ENCODE measurements at places on chromosomes 4 and X.

- DNase-seq, result no peak
Measured at GRCh38 chr4:138634915-138635314, 380.7 kb upstream of the NOCT start.

DNA sequence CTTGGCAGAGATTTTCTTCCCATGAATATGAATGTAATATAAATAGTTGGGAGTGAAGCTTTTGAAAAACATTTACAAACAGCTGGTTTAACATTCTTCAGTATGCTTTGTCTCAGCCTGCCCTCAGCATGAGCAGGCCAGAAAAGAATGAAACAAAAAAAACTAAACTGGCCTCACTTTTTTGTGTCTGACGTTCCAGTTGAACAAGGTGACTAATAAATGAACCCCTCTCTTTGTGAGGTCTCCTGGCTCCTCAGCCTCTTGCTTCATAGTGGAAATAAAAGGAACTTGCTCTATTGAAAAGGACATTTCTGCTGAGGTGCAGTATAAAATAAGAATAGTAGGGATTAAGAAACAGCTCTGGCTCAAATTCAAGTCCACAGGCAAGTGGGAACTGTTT lies 9.4 kb downstream of the CHST7 start:
- DNase-seq, result no peak

DNA sequence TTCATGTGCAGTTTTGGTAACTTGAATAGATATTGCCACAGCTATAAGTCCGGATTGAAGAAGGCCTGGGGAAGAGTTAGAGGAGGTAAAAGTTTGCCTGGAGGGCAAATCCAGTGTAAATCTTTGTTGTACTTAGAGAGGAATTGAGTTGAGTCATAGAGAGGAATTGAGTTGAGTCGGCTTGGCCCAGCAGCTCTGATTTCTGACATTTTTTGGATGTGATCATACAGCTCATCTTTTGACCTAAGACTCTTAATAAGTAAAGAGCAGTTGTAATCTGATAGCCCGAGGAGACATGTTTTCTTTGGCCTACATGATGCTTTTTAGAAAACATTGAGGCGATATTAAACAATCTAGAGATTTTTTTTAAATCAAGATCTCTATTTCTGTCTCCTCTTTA lies 3.9 kb downstream of the KIT start:
- no peak for DNase-seq

- no peak for DNase-seq
Measured at GRCh38 chr4:106795326-106795725, 240.8 kb downstream of the DKK2 start.

DNA sequence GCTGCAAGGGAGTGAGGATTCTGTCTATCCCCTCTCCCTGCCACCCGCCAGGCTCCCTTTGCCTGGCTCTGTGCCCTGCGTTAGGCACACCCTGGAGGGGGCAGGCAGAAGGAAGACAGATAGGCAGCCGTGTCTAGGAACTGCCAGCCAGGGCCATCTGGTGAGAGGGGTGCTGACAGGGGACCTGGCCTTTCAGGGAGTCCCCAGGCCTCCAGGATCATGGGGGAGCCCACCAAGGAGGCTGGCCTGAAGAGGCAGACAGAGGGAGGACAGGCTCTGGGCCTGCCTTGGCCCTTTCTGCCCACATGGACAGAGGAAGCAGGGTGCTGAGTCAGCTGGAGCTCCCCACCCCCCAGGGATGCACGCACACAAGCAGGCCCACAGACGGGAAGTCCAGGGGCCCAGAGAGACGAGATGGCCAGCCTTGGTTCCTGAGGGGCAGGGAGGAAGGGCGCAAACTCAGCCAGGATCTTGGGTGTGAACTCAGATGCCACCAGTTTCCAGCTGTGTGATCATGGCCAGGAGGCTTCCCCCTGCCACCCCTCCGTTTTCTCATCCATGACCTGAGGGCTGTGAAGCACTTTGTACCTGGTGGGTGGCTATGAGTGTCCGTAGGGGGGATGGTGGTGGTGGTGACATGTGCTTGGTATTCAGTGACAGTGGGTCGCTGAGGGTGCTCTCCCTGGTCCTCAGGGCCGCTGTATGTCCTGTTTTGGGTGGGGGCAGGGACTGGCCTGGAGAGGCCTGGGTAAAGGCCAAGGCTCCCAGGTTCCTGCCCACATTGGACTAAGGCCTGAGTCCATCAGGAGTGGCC lies 1.8 kb downstream of the SH3BP2 start:
- DNase-seq, result no peak

DNA sequence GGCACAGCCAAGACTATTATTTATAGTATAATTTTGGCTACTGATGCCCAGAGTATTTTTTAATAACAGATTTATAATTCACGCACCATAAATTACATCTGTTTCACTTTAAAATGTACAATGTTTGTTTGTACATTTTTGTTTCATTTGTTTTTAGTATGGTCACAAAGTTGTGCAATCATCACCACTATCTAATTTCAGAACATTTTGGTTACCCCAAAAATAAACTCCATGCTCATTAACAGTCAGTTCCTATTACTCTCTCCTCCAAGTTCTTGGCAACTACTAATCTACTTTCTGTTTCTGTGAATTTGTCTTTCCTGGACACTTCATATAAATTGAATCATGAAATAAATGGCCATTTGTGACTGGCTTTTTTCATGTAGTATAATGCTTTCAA lies 176.7 kb downstream of the SH3BGRL start:
- no peak for DNase-seq

DNA sequence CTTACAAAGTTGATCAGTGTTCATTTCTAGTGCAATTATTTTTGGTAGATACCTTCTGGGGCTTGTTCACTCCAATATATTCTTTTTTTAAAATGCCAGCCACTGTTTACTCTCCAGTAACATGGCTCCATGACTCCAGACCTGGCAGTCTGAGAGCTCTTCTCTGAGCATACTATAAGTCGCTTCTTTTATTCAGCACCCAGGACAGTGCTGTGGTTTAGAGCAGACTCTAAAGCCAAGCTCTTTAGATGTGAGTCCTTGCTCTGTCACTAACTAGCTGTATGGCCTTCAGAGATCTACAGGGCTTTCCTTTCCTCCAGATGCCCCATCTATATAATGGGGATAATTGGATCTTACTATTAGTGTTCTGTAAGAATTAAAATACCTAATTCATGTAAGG lies 200.2 kb upstream of the FAM241A start:
- DNase-seq, result no peak

GRCh38 chr4:83436680-83437079 lies 18.9 kb downstream of the HELQ start:
- DNase-seq, result no peak

DNA sequence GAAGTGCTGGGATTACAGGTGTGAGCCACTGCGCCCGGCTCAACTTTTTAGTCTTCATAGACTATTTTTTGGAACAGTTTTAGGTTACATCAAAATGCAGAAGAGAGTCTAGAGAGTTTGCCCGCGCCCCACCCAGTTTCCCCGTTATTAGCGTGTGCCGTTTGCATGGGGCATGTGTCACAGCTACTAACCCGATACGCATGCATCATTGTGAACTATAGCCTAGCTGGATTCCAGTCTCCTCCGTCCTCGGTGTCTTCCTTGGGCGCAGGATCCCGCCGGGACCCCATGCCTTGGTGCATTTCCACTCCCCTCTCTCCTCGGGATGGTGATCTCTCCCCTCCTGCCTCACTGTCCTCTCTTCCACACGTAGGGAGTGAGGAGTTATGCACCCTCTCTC lies 85.5 kb upstream of the ADRA2C start:
- peak; percentile 8 for DNase-seq

DNA sequence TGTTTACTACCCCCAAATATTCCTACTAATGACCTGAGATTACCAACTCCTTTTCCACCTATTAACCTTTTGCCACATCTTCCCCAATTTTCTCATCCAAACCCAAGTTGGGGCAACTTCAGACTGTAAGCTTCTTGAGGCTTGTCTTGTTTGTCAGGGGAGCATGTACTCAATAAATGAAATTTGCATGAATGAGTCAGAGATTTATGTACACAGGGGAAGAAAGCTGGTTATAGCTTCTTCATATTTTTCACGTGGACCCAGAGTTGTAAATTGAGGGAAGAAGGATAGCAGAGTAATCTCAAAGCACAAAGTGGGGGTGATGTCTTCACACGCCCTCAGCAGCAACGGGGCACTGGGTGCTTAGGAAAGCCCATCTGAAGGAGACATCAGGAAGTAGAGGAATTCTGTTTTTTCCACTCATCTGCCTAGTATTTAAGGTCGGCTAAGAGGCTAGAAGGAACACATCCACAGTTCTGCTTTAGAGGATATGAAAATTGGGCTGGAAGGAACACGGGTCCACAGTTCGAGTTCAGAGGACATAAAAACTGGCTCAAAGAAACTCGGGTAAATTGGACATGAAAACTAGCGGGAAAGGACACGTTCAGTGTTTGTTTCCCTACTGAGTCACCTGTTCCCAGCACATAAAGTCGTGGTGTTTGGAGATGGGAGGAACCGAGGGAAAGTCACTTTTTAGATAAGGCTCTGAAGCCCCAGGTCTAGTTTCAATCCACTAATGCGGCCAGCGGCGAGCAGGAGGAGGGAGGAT lies 696 bp upstream of the CA5B start:
- no peak for DNase-seq

DNA sequence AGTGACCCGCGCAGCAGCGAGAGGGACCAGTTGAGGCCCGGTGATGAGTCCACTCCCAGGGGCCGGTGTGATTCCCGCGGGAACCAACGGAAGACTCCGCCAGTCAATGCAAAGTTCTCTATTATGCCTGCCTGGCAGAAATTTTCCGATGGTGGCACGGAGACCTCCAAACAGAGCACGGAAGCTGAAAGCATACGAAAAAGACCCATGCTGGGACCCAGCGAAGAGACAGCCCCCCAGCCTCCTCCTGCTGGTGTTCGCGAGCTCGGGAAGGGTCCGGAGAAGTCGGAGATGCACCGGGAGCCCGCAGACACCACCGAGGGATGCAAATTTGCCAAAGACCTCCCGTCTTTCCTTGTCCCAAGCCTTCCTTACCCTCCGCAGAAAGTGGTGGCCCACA lies 71.7 kb downstream of the AASDH start:
- DNase-seq, result no peak

DNA sequence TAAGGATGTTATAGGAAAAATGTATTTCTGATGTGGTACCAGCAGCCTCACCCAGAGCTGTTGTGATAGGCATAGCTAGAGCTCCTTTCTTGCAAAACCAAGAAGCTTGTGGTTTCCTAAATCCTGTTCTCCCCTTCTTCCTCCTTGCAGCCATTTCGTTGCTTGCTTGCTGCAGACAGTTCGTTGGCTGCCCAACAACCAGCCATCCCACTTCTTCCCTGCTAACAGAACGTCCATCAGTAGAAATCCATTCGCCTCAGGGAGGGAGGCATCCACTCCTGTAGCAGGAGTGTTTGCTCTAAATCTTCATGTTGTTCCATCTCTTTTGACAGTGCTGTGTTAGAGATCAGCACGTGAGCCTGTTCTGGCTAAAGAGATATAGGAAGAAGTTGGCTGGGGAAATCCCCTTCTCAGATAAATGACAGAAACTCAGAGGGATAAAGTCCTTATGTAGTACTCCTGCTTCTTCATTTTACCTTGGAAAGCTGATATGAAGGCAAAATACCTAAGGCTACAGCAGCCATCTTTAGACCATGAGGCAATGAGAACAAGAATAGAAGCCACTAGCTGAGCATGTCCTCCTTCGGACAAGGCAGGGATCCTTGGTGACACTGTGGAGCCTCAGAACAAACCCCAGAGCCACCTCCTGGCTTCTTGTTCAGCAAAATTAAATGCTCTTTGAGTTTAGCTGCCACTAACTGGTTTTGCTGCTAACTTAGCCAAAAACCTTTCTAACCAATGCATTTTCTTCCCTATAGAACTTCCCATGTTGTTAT lies 68.4 kb upstream of the RELL1 start:
- no peak for DNase-seq

- no peak for DNase-seq
Measured at GRCh38 chrX:26557691-26558321, 341.8 kb downstream of the MAGEB5 start.

DNA sequence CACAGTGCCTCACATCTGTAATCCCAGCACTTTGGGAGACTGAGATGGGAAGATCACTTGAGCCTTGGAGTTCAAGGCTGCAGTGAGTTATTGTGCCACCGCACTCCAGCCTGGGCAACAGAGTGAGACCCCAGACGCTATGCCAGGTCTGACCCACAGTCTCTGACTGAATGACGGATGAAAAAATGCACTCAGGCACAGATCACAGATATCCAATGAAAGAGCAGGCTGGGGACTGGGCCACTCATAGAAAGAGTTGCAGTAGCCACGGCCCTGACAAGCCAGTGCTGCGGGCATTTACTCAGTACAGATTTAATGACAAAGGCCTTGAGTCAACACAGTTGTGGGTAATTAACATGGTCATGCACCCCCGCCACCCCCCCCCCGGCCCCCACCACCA lies 22.7 kb downstream of the NUDT6 start:
- peak; percentile 71 for DNase-seq

DNA sequence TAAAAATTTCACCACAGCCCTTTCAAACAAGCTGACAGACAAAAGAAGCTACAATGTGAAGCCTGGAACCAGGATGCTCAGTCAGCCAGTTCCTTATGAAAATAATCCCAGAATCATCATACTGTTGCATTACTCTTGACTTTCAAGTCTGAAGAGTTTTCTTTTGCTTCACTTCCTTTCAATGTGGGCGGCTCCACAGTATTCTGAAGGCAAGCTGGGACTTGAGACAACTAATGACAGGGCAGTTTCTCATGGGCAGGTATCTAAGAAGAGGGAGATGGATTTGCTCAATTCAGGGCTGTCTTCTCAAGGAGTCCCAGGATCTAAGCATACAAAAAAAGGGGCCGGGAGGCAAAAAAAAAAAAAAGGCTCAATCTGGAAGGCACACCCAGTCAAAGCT lies 173.4 kb downstream of the PAPSS1 start:
- no peak for DNase-seq

- peak; percentile 68 for DNase-seq
Measured at GRCh38 chr4:25792200-25792791, 70.5 kb downstream of the SEL1L3 start.

DNA sequence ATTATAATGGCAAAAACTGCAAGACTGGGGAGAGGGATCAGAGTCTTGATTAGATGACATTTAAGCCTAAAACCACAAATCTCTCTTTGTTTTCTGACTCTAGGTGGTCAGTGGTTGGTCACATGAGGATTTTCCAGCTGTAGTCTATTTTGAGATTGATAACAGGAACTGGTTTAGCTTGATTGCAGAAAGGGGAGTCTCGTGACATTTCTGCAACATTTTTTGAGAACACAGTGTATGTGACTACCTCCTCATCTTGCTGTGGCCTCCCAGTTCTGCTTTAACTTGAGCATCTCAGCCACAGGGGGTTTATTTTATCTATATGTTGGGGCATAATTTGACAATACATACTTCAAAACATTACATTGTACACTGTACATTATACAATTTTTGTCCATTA lies 726.4 kb upstream of the MAGEB2 start:
- no peak for DNase-seq

DNA sequence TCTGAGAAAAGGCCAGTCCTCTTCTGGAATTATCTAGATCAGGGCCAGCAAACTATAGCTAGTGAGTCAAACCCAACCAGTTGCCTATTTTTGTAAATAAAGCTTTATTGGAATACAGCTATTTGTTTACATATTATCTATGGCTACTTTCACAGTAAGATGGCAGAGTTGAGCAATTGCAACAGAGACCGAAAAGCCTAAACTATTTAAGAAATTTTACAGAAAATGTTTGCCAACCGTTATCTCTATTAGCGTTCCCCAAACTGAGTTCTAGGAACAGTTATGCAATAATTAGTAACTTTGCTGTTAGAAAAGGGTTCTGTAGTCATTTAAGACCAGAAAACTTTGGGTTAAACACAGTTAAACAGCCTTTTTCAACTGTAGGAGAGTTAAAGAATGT lies 10.5 kb downstream of the TEX13B start:
- no peak for DNase-seq

- no peak for DNase-seq
Measured at GRCh38 chrX:14412686-14413085, 116.7 kb upstream of the GLRA2 start.

GRCh38 chr4:22072726-22073125 lies 124.2 kb upstream of the KCNIP4 start:
- no peak for DNase-seq
